ENCODE measurements at places on chromosomes 7 and 10. TPM values are rescaled to one million over a fixed set of nuclear protein-coding genes. Genes with fewer than 3 reads are reported as not detected.

DNA sequence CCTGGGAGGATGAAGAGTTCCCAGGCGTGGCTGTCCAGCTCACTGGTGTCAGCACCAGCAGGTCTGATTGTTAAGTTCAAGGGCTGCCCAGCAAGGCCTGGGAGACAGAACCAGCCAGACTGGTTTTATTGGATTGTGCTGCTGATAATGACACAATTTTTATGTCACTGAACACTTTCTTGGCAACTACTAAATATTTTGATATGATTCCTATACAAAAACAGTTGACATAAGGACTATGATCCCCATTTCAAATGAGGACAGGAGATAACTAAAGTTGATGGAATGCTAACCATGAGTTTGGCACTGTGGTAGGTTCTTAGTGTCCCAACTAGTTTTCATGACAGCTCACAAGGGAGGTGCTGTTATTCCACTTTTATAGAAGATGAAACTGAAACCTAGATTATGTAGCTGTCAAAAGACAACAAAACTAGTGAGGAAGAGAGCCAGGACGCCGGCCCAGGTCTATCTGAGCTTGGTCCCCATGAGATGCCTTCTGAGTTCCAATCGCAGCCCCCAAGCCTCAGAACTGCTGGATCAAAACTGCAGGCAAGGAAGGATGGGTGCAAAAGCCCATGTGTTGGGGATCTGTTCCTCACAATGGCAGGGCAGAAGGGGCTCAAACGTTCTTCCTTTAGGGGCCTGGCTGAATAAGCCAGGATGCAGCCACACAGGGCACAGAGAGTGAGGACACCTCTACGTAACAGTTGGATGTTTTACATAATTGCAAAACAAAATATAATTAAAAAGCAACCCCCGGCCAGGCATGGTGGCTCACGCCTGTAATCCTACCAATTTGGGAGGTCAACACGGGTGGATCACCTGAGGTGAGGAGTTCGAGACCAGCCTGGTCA is 52.8 kb downstream of the COBL start:
- no peak overlapping the region for H3K4me3 ChIP-seq
- no peak overlapping the region for H3K27ac ChIP-seq
- H3K27me3 ChIP-seq: no peaks in the 10 kb centered on the region
- H3K4me1 ChIP-seq: 0 out of 2 replicates have a peak, but pooled peaks cover 3% of the 10 kb centered on the region
- H3K36me3 ChIP-seq: no peaks in the 10 kb centered on the region
- peak; percentile 33 for DNase-seq

DNA sequence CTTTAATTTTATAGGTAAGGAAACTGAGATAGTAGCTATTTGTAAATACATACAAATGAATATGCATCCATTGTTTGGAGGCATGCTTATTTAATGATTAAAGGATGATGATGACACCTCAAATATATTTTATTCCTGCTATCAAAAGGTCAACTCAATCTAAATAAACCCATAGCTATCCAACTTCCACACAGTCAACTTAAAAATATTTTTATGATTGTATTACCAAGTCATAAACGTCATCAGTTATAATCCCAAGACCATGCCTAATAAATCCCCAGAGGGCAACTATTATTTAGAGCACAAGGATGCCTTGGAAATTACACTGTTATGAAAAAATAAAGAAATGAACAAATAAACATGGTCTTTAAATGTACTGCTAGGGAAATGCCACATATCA is 102.1 kb downstream of the MPP7 start:
- no peaks in the 10 kb centered on the region for H3K4me1 ChIP-seq
- H3K27me3 ChIP-seq: no peaks in the 10 kb centered on the region
- no peak for DNase-seq
- no peak overlapping the region for H3K4me3 ChIP-seq
- H3K27ac ChIP-seq: no peak overlapping the region
- H3K36me3 ChIP-seq: no peaks in the 10 kb centered on the region

DNA sequence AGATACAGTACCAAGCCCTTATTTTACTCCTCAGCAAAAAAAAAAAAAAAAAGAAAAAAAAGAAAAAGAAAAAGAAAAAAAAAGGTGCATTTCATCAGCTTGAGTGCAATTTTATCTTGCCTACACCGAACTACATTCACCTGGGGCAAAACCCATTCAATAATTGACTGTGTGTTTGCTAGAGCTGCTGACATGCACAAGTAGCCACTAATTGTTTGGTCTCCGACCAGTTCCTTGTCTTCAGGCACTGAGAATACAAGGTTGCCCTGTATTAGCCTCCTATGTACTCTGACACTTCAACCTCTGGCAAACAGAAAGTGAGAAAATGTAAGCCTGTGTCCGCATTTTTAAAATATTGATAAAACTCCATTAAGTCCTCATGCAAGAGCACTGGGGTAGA is 1579.4 kb upstream of the LRRTM3 start:
- H3K27me3 ChIP-seq: no peaks in the 10 kb centered on the region
- no peaks in the 10 kb centered on the region for H3K36me3 ChIP-seq
- H3K4me1 ChIP-seq: peaks cover 3% of the 10 kb centered on the region
- DNase-seq: no peak
- no peak overlapping the region for H3K4me3 ChIP-seq

DNA sequence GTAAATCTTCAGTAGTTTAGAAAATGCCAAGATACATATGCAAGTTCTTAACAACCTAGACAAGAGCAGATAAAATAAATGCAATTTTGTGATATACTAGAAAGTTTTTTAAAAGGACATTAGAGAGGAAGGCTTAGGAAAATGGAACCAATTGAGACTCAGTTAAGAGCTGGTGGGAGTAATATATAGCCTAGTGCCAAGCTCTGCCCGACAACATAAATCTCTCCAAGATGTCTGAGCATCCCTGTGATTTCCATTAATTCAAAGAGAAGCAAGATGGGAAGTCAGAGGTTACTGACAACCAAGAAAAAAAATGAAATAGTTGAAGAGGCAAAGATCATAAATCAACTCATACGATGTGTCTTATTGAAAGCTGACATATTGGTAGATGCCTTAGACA is 74.5 kb downstream of the DGKB start:
- H3K36me3 ChIP-seq: no peaks in the 10 kb centered on the region
- no peaks in the 10 kb centered on the region for H3K4me1 ChIP-seq
- no peak overlapping the region for H3K4me3 ChIP-seq
- DNase-seq: no peak
- no peaks in the 10 kb centered on the region for H3K27me3 ChIP-seq

DNA sequence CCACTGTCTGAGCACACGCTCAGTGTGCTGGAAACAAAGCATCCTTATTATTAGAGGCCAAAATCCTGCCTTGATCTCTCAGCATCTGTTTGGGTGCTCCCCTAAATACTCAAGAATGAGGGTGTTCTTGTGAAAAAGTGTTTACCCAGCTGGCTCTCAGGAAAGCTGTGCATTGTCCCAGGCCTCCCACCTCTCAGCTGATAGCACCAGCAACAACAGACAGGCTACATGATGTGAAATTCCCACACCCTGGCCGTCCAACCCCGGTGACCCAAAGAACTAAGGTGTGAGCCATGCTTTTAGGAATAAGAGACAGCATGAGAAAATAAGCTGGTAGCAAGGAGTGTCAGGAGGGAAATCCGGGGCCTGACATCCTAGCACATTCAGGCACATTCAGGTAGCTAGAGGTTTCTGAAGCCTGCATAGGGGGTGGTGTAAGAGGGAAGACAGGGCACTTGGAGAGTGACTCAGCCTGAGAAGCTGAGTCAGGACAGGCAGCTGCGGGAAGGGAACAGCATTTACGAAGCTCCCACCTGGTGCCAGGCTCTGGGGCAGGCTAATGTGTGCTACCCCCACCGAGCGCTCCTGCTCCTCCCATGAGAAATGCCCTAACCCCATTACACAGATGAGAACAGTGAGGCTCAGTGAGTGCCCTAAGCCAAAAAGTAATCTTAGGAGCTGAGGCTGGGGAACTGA is 205.6 kb downstream of the GRID1 start:
- no peaks in the 10 kb centered on the region for H3K4me1 ChIP-seq
- no peaks in the 10 kb centered on the region for H3K27me3 ChIP-seq
- no peak overlapping the region for H3K27ac ChIP-seq
- no peak for DNase-seq

DNA sequence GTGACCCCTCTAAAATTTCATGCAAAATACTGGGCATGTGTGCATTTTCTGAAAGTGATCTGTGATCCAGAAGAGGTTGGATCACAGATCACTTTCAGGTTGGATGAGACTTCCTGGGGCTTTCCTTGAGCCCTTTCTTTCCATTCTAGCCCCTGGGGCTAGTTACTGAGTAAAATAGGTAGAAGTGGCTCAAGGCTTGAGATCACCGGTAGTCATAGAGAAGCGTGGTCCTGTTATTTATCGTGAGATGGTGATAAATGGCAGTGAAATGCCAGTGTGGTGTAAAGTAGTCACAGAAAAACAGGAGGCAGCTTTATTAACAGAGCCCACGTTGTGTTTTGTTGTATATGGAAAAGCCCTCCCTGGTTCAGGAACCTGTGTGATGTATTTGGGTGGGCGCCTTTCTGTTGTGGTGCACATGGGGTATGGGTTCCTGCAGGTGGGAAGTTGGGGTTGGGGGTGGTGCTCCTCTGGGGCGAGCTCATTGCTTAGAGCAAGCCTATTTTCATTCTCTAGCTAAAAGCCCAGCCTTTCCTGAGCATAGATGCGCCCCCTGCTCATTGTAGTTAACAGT is 34.0 kb upstream of the SH2D4B start:
- no peaks in the 10 kb centered on the region for H3K36me3 ChIP-seq
- no peak overlapping the region for H3K27ac ChIP-seq
- no peak overlapping the region for H3K4me3 ChIP-seq
- DNase-seq: no peak
- H3K27me3 ChIP-seq: no peaks in the 10 kb centered on the region
- H3K4me1 ChIP-seq: peaks cover 6% of the 10 kb centered on the region

GRCh38 chr7:137302081-137302480 is 41.5 kb downstream of the PTN start:
- H3K27ac ChIP-seq: no peak overlapping the region
- no peaks in the 10 kb centered on the region for H3K27me3 ChIP-seq
- DNase-seq: no peak
- H3K4me1 ChIP-seq: no peaks in the 10 kb centered on the region

DNA sequence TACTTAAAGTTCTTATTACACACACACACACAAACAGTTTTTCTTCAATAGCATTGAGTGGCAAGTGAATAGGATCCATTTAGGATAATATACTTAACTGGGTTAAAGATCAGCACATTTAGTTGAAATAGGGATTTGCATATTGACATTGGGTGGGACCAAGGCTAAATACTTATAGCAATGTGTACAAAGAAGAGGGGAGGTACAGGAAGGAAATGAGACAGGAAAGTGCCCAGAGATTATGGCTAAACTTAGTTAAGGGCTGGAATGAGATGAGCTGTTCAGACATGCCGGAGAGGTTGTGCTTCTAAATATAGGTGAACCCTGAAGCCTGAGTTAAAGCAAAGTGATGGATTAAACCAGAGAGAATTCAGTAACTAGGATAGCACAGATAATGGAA is 95.1 kb downstream of the LSMEM1 start:
- no peak overlapping the region for H3K4me3 ChIP-seq
- H3K27ac ChIP-seq: no peak overlapping the region
- H3K36me3 ChIP-seq: no peaks in the 10 kb centered on the region
- DNase-seq: no peak
- peaks cover 4% of the 10 kb centered on the region for H3K4me1 ChIP-seq

DNA sequence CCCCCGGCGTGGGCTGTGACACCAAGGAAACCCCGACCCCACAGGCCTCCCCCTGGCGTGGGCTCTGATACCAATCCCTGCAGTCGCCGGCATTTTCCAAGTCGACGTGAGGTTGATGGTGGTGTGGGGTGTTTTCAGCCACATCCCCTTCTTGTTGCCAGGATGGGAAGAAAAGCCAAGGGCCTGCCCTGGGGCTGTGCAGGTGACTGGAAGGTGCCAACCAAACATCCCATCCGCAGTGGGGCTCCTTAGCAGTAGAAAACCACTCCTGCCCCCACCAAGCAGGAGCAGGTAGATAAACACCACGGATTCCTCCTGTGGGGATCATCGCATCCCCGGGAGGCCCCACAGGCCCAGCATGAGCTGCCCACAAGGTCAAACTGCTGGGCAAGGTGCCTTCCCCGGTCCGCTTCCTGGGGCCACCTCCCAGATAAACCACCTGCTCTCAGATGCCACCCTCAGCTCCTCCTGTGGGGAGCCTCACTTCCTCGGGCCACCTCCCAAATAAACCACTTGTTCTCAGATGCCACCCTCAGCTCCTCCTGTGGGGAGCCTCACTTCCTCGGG is 88.5 kb upstream of the DIP2C start:
- no peak overlapping the region for H3K27ac ChIP-seq
- no peaks in the 10 kb centered on the region for H3K4me1 ChIP-seq
- no peak overlapping the region for H3K4me3 ChIP-seq
- no peaks in the 10 kb centered on the region for H3K36me3 ChIP-seq
- no peaks in the 10 kb centered on the region for H3K27me3 ChIP-seq

DNA sequence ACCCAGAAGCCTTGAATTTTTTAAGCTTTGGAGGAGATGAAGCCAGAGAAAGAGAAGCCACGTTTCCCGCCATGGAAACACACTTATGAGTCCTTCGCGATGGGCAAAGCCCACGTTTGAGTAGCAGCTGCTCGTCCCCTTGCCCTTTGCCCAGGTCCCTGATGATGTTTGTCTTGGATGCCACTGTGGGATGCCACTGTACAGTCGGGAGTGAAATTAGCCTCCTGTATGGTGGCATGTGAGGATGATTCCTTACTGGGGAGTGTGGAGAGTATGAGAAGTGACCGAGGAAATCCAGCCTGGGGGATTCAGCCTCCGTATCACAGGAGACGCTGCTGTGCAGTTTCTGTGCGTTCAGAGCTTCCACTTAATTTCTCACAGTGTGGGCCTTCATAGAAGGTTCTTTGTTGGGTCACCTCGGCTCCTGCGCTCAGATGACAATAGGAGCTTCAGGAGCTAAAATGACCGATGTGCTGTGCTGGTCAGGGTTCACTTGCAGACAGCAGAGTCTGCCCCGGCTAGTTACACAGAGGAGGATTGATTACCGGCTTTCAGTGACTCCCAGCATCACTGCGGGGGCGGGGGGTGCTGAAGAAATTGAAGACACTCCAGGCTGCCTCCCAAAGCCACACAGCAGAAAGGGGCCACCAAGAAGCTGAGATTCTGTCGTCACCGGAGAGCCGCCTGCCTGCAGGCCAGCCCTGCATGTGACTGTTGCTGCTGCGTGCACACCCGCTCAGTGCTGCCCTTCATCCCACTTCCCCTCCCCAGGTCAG is 122.1 kb upstream of the SFMBT2 start:
- DNase-seq: no peak
- H3K27me3 ChIP-seq: no peaks in the 10 kb centered on the region
- no peak overlapping the region for H3K27ac ChIP-seq
- H3K36me3 ChIP-seq: no peaks in the 10 kb centered on the region
- H3K4me3 ChIP-seq: no peak overlapping the region
- no peaks in the 10 kb centered on the region for H3K4me1 ChIP-seq

DNA sequence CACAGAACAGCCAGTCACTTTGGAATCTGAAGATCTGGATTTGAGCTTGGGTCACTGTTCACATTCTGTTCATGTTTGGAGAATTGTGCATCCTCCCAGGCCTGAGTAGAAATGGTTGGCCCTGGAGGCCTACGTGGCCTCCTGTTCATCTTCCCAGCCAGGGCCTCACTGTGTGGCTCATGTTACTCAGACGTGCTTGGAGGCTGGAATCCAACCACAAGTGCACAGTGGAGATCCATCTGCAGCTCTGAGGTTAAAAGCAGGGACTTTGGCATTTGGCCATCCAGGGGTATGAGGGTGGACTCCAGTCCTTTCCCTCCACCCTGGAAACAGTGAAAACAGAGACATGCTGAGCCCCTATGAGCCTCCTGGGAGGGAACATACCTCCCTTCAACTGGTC is 709.0 kb upstream of the IGFBP3 start:
- H3K36me3 ChIP-seq: no peaks in the 10 kb centered on the region
- no peak overlapping the region for H3K4me3 ChIP-seq
- H3K27me3 ChIP-seq: no peaks in the 10 kb centered on the region
- peaks cover 2% of the 10 kb centered on the region for H3K4me1 ChIP-seq
- H3K27ac ChIP-seq: no peak overlapping the region

GLCCI1 gene
- 27.7 TPM for total RNA-seq

ITGA8 gene
- total RNA-seq: not detected

SAMD9L gene
- total RNA-seq: not detected

TUBB8 gene
- total RNA-seq: 1.5 TPM

ZNF511 gene
- total RNA-seq: 64.5 TPM

INHBA gene
- 2.7 TPM for total RNA-seq

NUTM2B gene
- 0.17 TPM for total RNA-seq
